ENCODE measurements at places on chromosomes 4 and X.

DNA sequence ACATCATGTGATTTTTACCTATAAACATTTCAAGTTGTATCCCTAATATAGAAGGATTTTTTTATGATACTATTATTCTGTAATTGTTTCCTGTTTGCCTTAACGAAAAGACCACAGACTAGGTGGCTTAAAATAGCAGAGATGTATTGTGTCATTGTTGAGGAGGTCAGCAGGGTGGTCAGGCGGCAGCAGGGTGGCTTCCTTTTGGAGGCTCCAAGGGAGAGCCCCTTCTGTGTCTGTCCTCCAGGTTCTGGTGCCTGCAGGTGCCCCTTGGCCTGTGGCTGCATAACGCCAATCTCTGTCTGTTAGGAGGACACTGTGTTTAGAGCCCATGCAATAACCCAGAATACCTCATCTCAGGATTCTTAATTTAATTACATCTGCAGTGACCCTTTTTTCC lies 118.1 kb downstream of the TBL1X start:
- no peaks in the 10 kb centered on the region for H3K27me3 ChIP-seq
- H3K36me3 ChIP-seq, result peaks cover 5% of the 10 kb centered on the region
- H3K4me1 ChIP-seq, result peaks cover 17% of the 10 kb centered on the region
- H3K27ac ChIP-seq, result no peak overlapping the region

GRCh38 chr4:168409089-168409801 lies 71.0 kb downstream of the DDX60L start:
- no peaks in the 10 kb centered on the region for H3K27me3 ChIP-seq
- no peaks in the 10 kb centered on the region for H3K4me1 ChIP-seq
- H3K4me3 ChIP-seq, result no peak overlapping the region
- DNase-seq, result no peak
- no peak overlapping the region for H3K27ac ChIP-seq

DNA sequence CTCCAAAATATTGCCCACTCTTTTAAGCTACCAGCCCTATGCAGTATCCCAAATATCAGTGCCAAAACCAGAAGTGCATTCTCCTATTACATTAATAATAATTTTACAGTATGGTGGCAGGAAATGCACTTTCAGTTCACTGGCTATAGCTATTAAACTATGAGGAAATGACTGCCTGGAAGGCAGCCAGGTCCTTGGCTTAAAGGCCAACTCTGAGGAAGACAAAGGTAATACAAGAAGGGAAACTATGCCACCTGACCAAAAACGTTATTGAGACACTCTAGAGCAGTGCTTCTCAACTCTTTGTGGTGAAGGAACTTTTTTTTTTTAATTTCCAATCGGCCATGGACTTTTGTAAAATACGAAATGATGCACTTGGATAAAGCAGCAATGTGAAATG lies 133.6 kb upstream of the VAMP7 start:
- no peak overlapping the region for H3K27ac ChIP-seq
- no peak overlapping the region for H3K4me3 ChIP-seq
- H3K27me3 ChIP-seq, result no peaks in the 10 kb centered on the region
- no peaks in the 10 kb centered on the region for H3K4me1 ChIP-seq
- H3K36me3 ChIP-seq, result no peaks in the 10 kb centered on the region

GRCh38 chr4:94634271-94634670 lies 123.5 kb upstream of the BMPR1B start:
- H3K4me1 ChIP-seq, result peaks cover 18% of the 10 kb centered on the region
- H3K27me3 ChIP-seq, result no peaks in the 10 kb centered on the region
- DNase-seq, result no peak
- H3K36me3 ChIP-seq, result peaks cover 5% of the 10 kb centered on the region
- H3K27ac ChIP-seq, result no peak overlapping the region
- H3K4me3 ChIP-seq, result no peak overlapping the region

DNA sequence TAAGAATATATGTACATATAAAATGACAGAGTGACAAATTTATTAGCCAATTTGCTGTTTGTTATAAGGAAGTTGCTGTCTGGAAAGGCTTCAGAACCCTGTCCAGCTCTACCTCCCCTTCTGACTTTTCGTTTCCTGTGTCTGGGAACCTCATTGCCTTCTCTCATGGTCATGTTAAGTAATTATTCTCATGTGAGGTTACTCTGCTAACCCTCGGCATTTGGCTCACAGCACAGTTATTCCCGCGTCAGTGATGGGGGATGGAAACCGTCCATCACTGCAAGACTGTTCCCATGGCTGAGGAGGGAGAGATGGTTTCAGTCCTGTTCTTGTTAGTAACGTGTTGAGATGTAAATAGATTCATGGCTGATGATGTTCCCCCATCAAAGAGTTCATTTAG lies 11.9 kb downstream of the EDNRA start:
- peak overlapping the region; percentile 45 for H3K27ac ChIP-seq
- DNase-seq, result no peak
- H3K4me3 ChIP-seq, result no peak overlapping the region
- H3K36me3 ChIP-seq, result no peaks in the 10 kb centered on the region

All from neural crest cell (in vitro differentiated cells).